ENCODE measurements at places on chromosomes 1 and 21. TPM values are rescaled to one million over a fixed set of nuclear protein-coding genes. Genes with fewer than 3 reads are reported as not detected.

GRCh38 chr1:110687250-110687649 lies 12.5 kb upstream of the KCNA3 start:
- no peaks in the 10 kb centered on the region for H3K36me3 ChIP-seq
- H3K27ac ChIP-seq, result no peak overlapping the region
- H3K4me3 ChIP-seq, result no peak overlapping the region
- H3K27me3 ChIP-seq, result peaks cover 3% of the 10 kb centered on the region

DNA sequence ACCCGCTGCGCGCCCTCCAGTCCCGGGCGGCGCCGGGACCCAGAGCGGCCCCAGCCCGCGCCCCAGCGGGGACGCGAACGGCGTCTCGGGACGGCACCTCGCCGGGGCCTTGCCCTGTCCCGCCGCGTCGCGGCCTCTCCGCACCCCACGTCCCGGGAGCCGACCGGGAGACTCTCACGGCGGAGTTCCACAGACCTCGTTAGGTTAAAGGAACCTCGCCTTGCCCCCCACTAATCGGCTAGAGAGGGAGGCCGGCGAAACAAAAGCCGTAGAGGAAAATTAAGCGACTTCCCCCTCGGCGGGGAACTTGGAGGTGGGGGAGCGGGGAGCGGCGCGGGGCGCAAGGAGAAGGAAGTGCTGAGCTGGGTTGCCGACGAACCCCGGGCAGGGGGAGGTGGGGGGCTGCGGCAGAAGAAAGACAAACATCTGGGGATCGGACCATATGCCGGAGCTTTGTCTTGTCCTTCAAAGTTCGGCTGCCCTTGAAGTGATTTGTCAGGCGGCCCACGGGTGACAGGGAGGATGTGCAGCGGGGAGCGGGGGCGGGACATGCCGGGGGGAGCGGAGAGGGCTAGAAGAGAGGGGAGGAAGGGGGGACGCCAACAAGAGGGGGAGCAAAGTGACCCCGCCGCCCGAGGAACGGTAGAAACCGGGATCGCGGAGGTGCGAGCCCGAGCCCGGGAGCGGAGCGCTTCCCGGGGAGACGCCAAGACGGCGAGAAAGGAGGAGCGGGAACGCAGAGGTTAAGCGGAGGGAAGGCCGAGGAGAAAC lies 120.0 kb upstream of the RRP15 start:
- peaks cover 27% of the 10 kb centered on the region for H3K4me1 ChIP-seq
- H3K4me3 ChIP-seq, result peak overlapping the region; percentile 40
- H3K27me3 ChIP-seq, result peaks cover 98% of the 10 kb centered on the region

DNA sequence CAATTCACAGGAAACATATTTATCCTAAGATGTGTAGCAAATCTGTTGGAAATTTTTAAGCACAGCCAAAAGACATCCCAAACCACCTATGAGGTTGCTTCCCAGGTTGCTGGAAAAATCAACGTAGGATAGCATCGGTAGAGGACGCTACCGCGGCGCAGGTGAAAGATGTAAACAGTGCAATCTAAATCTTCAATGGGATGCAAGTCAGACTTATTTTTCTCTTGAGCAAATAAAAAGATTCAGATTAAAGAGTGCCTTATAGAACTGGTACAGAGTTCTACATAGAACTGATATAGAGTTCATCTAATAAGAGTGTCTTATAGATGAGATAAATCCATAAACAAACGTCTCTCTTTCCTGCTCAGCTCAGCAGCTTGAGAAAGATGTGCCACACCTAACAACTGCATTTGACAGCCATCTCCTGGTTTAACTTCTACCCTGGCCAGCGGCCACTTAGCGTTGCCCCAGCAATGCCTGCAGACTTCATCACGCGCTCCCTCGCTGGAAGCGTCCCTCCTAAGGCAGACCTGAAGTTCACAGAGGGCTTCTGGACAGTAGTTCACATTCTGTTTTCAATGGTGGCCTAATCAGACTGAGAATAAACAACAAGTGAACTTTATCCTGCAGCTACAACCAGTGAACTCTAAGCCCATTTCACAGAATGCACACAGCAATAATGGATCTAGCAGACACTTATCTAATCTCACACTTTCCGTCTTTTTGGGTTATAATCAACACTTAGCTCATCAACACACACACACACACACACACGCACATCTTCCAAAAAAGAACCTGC lies 164.5 kb downstream of the TOMM20 start:
- DNase-seq, result no peak
- peak overlapping the region; percentile 94 for H3K27ac ChIP-seq
- peaks cover 66% of the 10 kb centered on the region for H3K4me1 ChIP-seq
- H3K4me3 ChIP-seq, result no peak overlapping the region
- H3K36me3 ChIP-seq, result no peaks in the 10 kb centered on the region

DNA sequence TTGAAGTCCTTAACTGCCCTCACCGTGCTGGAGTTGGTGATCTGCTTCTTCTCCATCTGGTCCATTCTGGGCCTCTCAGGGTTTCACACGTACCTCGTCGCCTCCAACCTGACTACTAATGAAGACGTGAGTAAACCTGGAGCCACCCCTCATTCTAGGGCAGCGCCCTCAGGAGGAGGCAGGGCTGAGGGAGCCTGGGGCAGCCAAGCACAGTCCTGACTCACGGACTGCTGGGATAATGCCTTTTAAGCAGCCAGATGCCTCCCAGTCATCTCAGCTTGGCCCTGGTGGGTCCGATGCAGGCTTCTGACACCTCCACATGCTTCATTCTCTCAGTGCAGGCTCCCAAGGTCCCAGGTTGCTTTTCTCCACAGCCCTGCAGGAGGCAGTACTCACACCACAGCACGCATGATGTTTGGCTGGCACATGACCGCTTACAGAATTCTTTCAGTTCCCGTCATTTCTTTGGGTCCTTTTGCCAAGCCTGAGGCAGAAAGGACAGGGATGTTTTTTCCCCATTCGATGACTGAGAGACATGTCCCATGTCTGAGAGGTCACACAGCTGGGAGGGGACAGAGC lies 11.8 kb upstream of the SFN start:
- no peak overlapping the region for H3K27ac ChIP-seq
- H3K27me3 ChIP-seq, result no peaks in the 10 kb centered on the region
- no peak for DNase-seq
- H3K4me1 ChIP-seq, result peaks cover 32% of the 10 kb centered on the region
- H3K4me3 ChIP-seq, result no peak overlapping the region

DNA sequence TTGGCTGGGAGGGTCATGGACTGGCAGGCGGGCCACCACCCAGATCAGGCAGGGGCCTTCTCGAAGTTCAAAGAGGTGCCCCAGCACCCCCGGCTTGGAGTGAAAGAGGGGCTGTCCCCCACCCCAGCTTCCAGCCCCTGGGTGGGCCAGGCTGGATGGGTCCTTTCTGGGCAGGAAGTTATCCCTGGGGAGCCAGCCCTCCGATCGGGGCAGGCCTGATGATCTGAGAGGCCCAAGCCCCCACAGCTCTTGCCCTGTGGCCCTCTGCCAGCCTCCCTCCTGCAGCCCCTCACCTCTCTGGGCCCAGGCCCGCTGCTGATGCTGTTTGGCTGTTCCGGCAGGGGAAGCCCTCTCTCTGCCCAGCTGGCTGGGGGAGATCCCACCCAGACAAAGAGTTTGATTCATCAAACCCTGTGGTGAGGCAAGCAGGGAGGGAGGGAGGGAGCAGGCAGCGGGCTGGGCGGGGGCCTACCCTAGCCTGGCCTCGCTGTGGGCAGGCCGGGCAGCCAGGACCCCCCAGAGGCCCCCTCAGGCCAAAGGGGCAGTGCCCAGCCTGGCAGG lies 2.5 kb downstream of the ARHGEF19 start:
- no peak overlapping the region for H3K27ac ChIP-seq
- no peak for DNase-seq
- H3K36me3 ChIP-seq, result no peaks in the 10 kb centered on the region
- H3K27me3 ChIP-seq, result no peaks in the 10 kb centered on the region

DNA sequence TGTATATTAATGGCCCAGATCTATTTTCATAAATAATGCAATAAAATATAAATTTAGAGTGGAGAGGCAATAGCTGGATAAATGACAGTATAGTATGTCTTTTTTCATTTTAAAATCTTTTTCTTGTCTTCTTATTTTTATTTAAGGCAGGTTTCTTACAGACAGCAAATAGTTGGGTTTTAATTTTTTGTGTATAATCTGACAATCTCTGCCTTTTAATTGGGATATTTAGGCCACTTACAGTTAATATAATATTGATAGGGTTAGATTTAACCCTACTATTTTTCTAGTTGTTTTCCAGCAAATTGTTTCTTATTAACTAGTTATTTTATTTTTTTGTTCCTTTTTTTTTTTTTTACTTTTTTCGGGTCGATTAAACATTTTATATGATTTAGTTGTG lies 23.3 kb upstream of the KCTD3 start:
- H3K4me3 ChIP-seq, result no peak overlapping the region
- H3K4me1 ChIP-seq, result peaks cover 22% of the 10 kb centered on the region
- H3K36me3 ChIP-seq, result no peaks in the 10 kb centered on the region
- no peak overlapping the region for H3K27ac ChIP-seq
- H3K27me3 ChIP-seq, result no peaks in the 10 kb centered on the region
- DNase-seq, result no peak

DNA sequence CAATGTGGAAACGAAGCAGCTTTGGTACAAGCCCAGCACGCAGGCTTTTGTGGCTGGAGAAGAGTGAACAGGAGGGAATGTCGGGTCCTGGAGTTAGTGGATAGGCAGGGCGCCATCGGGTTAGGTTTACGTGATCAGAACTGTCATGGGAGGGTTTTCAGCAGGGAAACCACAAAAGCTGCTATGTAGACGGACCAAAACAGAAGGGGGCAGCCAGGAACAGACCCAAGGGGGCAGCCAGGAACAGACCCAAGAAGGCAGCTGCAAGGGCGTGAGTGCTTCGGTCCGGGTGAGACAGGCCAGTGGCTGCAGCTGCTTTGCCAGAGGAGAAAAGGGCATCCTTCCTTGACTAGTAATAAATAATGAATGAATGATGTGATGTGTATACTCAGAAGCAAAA lies 77.5 kb upstream of the KIF1B start:
- no peak for DNase-seq
- no peak overlapping the region for H3K4me3 ChIP-seq
- no peaks in the 10 kb centered on the region for H3K4me1 ChIP-seq
- H3K27me3 ChIP-seq, result no peaks in the 10 kb centered on the region
- H3K27ac ChIP-seq, result no peak overlapping the region

- no peaks in the 10 kb centered on the region for H3K36me3 ChIP-seq
- H3K4me3 ChIP-seq, result no peak within 1 kb of the TSS
These were observed at the start of gene OR2AJ1 for GRCh38 chr1:247924868-247925267. Gene OR2AJ1, plus strand, starts transcription at chr1:247924889. Its CDS starts 8,880 bp downstream, at chr1:247933769.

GRCh38 chr21:31874812-31875212 lies 2.0 kb downstream of the HUNK start:
- peak overlapping the region; percentile 71 for H3K4me3 ChIP-seq
- H3K27me3 ChIP-seq, result peaks cover 24% of the 10 kb centered on the region
- peak; percentile 26 for DNase-seq
- no peaks in the 10 kb centered on the region for H3K36me3 ChIP-seq
- peaks cover 6% of the 10 kb centered on the region for H3K4me1 ChIP-seq

DNA sequence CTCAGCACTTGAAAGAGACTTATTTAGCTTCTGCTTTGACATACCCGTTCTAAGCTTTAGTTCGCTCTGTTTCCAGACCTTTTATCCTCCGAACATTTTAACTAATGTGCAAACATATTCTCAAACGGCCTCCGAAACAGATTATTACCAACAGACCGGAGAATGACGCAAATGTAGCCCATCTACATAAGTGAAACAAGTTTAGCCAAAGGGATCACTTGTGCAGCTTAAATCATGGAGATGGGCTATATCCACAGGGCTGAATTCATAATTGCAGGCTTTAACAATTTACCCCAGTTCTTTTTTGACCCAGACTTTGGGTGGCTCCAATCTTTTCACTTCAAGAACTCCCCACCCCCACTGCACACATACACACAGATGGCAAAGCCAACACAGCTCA lies 119.7 kb downstream of the KCNH1 start:
- H3K4me1 ChIP-seq, result no peaks in the 10 kb centered on the region
- H3K27me3 ChIP-seq, result no peaks in the 10 kb centered on the region
- no peak for DNase-seq
- H3K27ac ChIP-seq, result no peak overlapping the region
- no peak overlapping the region for H3K4me3 ChIP-seq

GRCh38 chr1:68958958-68959357 lies 462.1 kb upstream of the DEPDC1 start:
- DNase-seq, result no peak
- no peaks in the 10 kb centered on the region for H3K4me1 ChIP-seq
- no peak overlapping the region for H3K27ac ChIP-seq
- no peak overlapping the region for H3K4me3 ChIP-seq
- no peaks in the 10 kb centered on the region for H3K36me3 ChIP-seq

GRCh38 chr21:14762734-14763694 lies 216.9 kb upstream of the SAMSN1 start:
- DNase-seq, result no peak
- peak overlapping the region; percentile 74 for H3K27ac ChIP-seq
- H3K4me3 ChIP-seq, result peak overlapping the region; percentile 15
- no peaks in the 10 kb centered on the region for H3K4me1 ChIP-seq
- H3K36me3 ChIP-seq, result no peaks in the 10 kb centered on the region
- H3K27me3 ChIP-seq, result no peaks in the 10 kb centered on the region

GRCh38 chr1:52424231-52424636 lies 19.8 kb downstream of the PRPF38A start:
- no peak for DNase-seq
- H3K4me3 ChIP-seq, result no peak overlapping the region
- H3K36me3 ChIP-seq, result no peaks in the 10 kb centered on the region
- no peaks in the 10 kb centered on the region for H3K4me1 ChIP-seq
- H3K27ac ChIP-seq, result no peak overlapping the region
- H3K27me3 ChIP-seq, result no peaks in the 10 kb centered on the region

- no peak overlapping the region for H3K4me3 ChIP-seq
- no peak for DNase-seq
- H3K4me1 ChIP-seq, result no peaks in the 10 kb centered on the region
- H3K27ac ChIP-seq, result no peak overlapping the region
These were observed 54.2 kb downstream of the PTPRU start for GRCh38 chr1:29290414-29290985.

DNA sequence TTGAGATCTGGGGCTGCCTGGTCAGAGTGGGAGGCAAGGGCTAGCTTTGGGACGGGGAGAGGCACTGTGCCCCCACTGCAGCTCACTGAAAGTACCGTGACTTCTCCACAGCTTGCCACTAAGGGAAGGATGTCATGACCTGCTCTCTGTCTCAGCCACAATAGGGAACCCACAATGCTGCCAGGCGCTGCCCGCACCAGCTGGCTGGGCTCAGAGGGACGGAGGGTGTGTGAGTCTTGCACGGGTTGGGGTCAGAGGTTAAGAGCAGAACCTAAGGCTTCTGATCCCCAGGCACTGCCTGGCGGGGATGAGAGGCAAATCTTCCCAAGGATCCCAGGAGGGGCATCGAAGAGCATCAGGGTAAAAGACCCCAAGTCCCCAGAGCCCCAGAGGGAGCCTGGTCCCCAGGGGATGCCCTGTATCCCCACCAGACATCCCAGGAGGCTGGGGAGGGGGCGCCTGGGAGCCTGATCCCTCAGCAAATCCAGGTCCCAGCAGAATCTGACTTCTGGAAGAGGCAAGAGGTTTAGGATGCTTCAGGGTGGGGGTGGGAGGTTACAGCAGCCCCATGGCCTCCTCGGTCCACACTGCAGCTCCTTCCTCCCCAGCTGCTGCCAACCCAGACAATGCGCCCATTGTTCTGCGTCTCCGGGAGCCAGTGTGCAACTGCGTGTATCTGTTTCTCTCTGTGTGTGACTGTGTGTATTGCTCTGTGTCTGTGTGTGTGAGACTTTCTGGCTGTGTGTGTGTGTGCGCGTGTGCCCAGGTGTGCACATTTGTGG lies 2.0 kb upstream of the MARCKSL1 start:
- peaks cover 47% of the 10 kb centered on the region for H3K4me1 ChIP-seq
- DNase-seq, result peak; percentile 56
- no peaks in the 10 kb centered on the region for H3K36me3 ChIP-seq
- H3K27me3 ChIP-seq, result no peaks in the 10 kb centered on the region

CHI3L2 gene
- not detected for total RNA-seq

ZYG11A gene
- not detected for total RNA-seq

TMEM51 gene
- 17.7 TPM for total RNA-seq

MAEL gene
- total RNA-seq, result not detected

ANGPTL3 gene
- total RNA-seq, result not detected

OR2AK2 gene
- not detected for total RNA-seq

CFHR2 gene
- total RNA-seq, result not detected

HSD3B2 gene
- 3.3 TPM for total RNA-seq

TRIM62 gene
- total RNA-seq, result 4.6 TPM

ADAMTS1 gene
- total RNA-seq, result 48.3 TPM

SYF2 gene
- 57.5 TPM for total RNA-seq
